ENCODE measurements at places on chromosomes 2 and 18.

GRCh38 chr2:198591586-198591985 is 787.2 kb downstream of the PLCL1 start:
- DNase-seq, result no peak

- no peak for DNase-seq
Measured at GRCh38 chr2:168030862-168031624, 216.4 kb downstream of the STK39 start.

GRCh38 chr18:11095211-11095610 is 54.2 kb downstream of the PIEZO2 start:
- no peak for DNase-seq

DNA sequence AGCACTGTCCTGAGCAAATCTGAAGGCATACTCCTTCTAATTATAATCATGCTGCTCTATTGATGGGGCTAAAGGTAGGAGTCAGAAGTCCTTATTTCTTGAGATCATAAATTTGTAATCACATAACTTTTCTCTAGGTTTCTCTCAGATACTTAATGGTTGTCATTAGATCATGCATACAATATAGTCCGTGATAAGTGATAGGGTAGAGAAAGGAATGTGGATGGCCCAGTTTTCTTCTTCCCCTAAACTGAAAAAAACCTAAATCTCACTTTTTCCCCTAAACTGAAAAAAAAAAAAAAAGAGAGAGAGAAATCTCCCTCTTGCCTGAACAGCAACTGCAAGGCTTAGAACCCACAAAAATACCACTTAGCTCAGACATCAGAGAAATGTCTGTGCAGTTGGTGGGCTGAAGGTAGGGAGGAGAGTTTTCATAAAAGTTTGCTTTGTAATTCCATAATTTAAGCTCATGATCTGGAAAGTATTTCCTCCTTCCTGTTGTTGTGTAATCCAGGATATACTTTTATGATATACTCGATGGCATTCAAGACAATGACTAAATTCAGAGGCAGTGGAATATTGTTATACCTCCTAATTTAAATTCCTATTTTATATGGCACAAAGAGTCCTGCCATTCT is 79.3 kb upstream of the ITPRID2 start:
- DNase-seq, result peak; percentile 32

DNA sequence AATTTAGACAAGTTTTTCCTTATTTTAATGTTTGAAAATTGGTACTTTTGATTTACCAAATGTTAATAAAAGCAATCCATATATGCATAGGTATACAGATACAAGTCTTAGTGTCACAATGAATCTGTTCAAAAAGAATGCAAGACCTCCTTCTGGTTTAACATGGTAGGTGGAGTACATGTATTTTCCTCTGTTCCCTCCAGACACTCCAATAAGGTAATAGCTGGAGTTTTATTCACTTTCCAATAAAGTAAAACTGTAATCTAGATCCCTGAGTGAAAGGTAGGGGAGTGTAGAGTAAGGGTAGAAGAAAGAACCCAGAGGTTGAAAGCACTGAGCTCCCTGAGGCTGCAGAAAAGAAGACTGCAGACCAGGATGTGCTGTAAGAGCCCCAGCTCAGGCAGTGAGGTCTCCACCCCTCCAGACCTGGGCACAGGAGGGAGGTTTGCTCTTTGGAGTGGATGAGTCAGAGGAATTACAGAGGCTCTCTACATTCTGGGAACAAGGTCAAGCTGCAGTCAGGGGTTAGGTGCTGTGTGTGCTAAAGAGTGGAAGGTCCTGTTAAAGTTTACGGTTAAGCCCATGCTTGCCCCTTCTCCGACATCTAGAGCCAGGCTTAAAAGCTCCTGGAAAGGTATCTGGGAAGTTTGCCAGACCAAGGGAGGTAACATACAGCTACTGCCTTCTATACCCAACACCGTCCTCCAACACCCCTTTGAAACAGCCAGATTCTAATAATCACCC is 27.6 kb upstream of the STAT1 start:
- DNase-seq, result no peak

- DNase-seq, result no peak
Measured at GRCh38 chr18:40382197-40382596, 1572.8 kb upstream of the PIK3C3 start.

DNA sequence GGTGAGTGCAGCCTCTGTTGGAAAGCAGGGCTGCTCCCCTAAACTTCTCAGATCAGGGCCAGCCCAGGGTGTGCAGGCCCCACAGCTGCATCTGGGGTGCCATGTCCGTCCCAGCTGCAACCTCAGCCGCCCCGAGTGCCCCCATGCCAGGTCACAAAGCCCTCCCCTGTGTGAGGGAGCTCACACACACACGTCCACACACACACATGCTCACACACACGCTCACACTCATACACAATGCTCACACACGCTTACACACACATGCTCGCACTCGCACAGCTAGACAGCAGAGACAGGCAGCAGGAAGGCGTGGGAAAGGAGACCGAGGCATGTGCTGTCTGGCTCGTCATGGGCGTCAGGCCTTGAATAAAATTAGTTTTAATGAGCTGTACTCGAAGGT is 55.4 kb downstream of the ADI1 start:
- no peak for DNase-seq

DNA sequence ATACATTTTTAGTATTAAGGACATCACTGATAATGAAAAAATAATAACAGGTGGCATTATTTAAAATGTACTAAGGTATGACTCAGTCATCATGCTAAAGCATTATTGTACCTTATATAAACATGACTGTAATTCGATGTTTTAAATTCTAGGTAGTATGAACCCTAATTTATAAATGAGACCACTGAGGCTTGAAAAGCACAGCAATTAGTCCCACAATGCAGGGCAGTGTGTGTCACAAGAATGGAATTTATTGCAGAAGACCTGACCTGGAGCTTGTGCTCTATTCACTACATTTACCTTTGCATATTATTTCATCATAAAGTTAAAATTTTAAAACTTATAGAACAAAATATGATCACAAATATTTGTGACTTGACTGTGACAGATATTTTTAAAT is 358.5 kb upstream of the DSEL start:
- DNase-seq, result no peak

GRCh38 chr2:71337776-71338175 is 6.2 kb downstream of the ZNF638 start:
- no peak for DNase-seq

GRCh38 chr2:174052584-174052976 is 87.4 kb upstream of the SP3 start:
- DNase-seq, result no peak

GRCh38 chr2:208545403-208546042 is 138.9 kb downstream of the PTH2R start:
- no peak for DNase-seq

DNA sequence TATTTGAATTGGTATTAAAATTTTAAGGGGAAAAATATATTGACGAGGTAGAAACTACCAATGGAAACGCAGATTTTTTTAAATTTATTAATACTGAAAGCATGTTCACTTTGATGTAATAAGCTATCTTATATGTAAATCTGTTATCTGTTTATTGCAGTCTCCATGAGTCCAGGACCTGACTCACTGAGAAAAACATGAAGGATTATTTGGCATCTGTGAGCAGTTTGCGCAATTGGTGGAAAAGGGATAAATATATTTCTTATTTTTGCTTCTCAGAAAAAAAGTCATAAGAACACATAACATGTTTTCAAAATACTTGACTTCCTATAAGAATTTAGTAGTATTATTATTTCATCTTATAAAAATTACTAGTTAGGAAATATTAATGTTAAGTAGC is 561.4 kb downstream of the ADCYAP1 start:
- no peak for DNase-seq

DNA sequence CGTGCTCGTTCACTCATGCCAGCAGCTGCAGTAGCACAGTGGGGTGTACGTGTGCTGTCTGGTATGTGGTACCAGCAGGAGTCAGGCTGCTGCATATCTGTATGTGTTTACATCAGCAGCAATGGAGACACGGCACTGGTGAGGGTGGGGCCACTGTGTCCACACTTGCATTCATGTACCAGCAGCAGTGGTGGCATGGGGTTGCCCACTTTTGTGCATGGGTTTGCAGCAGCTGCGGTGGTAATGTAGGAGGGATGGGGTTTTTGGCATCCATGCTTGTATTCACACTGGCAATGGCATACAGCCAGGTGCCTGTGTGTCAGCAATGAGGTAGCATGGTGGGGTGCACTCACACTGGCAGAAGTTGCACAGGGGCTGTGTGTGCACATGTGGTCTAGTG is 187.8 kb downstream of the KCNJ3 start:
- DNase-seq, result no peak

DNA sequence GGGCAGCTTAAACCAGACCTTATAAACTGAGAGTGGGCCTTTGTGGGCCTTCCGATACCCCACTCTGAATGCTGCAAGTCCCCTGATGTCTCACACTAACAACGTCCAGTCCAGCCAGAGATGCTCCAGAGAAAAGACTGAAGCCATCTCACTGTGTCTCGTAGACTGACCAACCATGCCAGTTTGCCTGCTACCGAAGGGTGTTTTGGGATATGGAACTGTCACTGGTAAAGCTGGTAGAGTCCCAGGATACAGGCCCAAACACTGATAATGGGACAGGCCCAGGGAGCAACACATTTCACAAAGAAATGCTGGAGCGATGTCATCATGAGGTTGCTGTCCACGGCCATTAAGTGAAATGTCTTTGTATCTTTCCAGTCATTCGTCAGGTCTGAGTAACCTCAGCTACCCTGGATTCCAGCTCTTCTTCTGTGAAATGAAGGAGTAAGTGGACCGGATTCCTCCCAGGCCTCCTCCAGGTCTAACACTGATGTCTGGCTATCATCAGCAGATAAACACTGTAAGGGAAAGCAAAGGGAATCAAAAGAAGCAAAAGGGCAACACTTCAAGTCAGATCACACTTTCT is 81.6 kb downstream of the SLC5A7 start:
- DNase-seq, result no peak

DNA sequence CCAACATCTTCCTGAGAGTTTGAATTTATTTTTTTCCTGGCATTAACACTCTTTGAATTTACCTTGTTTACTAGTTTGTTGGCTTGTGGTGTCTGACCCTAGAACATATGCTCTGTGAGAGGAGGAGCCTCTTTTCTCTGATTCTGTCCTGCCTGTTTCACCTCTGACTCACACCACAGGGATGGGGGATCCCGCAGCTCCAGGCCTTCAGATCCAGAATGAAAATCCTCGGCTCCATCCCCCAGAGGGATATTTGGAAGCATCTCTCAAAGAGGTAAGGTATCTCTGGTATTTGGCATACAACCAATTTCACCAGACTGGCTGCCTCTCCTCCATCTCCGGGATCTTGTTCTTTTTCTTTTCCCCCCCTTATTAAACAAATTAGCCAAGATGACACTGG is 104.7 kb downstream of the GPR39 start:
- DNase-seq, result no peak

DNA sequence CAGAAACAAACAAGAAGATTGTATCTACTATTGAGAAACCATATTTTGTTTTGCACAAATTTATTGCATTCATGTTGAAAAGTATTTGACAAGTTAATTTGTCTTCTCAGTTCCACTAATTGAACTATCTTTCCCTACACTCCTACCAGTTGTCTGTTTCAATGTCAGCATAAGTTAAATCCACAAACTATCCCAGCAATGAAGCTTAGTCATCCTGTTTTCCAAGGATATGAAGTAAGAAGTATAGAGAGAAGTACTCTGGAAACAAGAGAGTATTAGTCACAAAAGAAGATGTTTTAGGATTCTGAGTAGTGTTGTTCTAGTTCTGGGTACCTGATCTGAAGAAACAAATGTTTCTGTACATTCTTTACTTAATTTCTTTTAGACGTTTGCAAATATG is 261.6 kb upstream of the ZNF804A start:
- DNase-seq, result no peak

- DNase-seq, result no peak
Measured at GRCh38 chr2:49959961-49960553, 805.7 kb upstream of the FSHR start.

DNA sequence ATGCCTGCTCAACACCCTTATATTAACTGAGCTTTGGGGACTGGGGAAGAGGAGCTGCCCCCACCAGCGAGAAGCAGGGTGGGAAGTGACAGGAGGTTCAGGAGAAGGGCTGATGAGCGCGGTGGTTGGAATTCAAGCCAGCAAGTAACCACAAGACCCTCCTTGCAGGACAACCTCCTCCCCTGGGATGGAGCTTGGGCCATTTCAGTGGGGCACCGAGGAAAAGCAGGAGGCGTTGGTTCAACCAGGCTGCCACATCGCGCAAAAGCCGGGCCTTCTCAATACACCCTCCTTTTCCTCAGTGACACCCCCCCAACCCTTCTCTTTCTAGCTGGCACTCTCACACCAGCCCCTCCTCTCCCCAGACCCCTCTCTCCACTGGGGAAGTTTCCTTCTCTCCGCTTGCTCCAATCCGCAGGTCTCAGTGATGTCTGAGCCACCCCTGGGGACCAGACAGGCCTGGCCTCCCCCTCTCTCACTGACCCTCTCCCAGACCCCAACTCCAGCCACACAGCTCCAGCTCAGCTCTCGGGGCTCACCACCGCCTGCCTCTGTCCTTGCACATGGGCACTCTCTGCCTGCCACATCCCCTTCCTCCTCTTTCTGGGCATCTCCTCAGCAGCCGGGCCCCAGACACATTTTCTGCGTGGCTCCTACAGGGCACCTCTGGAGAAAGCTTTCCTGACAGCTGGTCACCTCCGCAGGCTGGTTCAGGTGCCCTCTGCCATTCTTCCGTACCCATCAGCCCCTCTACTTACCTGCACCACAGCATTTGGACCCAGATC is 44.5 kb downstream of the KCNF1 start:
- no peak for DNase-seq

DNA sequence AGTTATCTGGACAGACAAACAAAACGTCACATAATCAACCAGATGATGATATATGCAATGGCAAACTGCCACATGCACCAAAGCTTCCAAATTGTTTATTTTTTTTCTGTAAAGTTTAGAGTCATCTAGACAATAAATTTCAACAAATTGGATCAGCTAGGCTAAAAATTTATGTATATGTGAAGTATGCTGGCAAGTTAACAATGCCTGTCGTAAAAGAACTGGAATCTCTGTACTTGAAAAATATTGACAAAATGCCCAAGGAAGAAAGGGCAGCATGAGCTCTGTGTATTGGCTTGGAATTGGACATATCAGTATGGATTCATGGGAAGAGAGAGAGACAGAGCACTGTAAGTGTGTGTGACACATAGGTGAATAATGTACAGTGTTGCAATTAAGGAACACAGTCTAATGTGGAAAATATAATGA is 309.8 kb downstream of the ERBB4 start:
- DNase-seq, result no peak

DNA sequence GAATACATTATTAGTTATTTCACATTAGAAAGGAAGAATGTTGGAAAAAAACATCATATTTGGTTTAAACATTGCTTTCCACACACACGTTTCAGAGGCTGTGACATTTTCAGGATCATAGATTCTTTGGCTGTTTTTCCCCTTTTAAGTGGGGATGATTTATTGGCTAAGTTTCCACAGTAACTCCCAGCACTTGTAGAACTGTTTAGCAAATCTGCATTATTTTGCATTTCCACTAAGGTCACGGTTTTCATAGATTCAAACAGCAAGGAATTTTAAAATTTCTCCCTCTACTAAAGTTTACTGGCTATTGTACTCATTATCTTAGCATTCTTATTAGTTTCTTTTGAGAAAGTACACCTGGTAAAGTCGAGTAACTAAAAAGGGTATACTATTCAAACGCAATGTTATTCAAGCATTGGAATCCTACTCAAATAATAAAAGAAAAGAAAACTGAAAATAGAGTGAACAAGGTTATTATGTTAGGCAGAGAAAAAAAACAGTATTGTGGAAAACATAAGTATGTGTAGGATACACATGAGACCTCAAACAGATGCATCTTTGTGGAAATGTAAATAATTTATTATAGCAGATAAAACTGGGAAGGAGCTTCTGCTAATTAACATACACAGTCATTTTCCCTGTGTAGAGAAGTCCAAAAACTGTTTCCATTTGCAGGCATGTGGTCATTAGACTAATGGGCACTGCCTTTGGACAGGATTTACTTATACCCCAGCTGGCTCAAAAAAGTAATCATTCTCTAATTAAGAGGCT is 633.8 kb downstream of the NRXN1 start:
- DNase-seq, result peak; percentile 37
